ENCODE measurements at places on chromosomes 5 and 9.
A peak's percentile ranks its signal among the peaks of the same experiment; 100 is the strongest.

GRCh38 chr5:149990518-149991376, 9.7 kb downstream of the TIGD6 start:
- peak; percentile 51 for DNase-seq

DNA sequence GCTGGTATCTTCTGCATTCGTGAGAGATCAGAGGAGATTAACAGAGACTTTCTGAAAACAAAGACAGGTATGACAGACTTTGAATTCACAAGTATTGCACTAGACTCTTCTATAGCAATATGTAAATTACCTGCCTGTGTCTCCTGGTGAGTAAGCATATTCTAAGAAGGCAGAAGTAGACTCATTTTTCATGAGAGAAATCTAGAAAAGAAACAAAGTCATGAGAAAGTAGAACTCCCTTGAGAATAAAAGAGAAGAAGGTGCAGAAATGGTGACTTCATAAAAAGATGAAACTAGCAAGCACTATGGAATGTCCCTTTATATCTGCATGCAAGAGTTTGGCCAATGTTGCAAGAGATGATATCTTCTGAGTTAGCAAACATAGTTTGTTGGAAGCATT, 419.8 kb downstream of the DMRT2 start:
- no peak for DNase-seq

DNA sequence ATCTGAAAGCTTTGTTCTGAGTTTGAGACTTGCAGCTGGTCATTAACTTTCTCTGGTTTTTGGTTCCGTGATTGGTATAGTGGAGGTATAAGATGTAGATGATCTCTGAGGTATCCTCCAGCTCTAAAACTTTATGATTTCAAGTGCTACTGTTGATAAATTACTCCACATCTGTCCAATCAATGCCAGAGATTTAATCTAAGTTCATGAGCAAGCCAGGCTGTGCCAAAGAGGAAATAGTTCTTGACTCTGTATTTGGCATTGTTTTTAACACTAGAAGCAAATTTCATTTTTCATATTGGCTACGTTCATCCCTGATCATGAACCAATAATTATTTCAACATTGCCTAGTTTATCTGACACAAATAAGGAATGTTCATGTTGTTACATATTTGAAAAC, 28.5 kb upstream of the CHD1 start:
- DNase-seq: no peak

GRCh38 chr5:165076686-165077085, 1571.3 kb downstream of the MAT2B start:
- DNase-seq: no peak

GRCh38 chr5:39091940-39092580, 17.9 kb upstream of the RICTOR start:
- no peak for DNase-seq

DNA sequence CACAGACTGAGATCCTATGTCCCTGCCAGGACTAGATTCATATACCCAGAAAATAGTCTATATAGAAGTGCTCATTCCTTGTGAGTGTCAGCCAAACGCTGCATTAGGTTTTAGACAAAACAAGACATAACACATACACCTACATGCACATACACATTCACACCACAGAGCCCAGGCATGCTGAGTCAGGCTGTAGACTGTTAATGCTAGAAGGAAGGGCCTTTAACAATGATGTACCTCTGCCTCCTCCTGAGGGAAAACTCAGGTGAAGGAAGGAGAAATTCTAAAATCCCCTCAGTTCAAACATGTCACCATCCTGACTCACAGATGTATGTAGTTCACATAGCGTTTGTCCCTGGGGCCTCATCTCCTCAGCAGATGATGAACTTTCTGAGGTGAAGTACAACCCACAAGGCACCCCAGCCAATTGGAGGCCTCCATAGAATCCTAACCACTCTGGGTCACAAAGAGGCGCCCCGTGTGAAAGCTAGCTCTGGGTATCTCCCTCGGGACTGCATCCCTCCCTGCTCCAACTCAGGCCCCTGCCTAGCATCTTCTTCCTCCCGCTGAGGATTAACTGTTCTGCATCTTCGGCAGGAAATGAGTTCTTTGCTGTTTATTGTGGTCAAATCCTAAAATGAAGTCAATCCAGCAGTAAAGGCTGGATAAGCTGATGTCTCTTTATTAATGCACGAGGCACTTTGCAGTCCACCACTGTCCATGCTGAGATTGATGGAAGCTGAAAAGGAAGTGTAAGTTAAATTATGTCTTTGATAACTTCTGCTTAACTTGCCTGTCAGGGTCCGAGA, 40.8 kb upstream of the FSTL4 start:
- no peak for DNase-seq

GRCh38 chr5:60529001-60529400, 171.0 kb downstream of the DEPDC1B start:
- DNase-seq: no peak

GRCh38 chr5:36662291-36662851, 56.0 kb downstream of the SLC1A3 start:
- no peak for DNase-seq

- no peak for DNase-seq
Measured at GRCh38 chr9:36204906-36205547, 14.3 kb downstream of the CLTA start.

DNA sequence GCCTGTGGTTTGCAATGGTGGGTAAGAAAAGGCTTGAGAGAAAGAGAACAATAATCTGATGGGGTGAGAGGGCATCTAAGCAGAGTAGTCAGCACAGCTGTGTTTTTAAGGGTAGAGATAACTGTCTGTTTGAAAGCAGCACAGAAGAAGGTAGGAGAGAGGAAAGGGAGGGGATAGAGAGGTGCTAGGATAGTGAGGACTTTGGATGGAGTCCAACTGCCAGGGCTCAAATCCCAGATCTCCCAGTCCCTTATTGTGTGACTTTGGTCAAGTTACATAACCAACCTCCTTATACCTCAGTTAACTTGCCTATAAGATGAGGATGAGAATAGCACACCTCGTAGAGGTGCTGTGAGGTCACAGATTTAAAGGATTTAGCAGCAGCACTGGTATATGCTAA, 55.6 kb downstream of the GPR21 start:
- DNase-seq: no peak

DNA sequence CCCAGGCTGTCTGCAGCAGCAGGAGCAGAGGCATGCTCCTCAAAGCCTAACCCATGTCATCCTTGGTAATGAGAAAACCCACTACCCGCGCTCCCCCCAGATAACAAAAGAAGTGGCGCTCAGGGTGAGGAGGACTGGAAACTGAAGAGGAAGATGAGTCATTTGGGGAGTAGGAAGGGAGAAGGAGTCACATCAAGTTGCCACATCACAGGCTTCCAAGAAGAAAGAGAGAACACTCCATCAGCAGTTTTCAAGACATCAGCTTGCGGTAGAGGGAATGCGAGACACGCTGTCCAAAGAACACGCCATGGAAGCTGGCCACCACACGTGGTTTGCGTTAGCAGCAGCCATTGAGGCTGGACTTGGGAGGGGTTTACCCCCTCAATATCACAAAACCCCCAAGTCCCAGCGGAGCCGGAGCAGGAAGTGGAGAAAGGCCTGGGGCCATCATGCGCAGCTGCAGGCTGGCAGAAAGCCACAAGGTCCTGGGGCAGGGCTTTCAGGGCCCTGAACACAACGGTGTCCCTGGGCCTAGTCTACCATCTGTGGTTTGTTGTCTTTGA, 41.5 kb downstream of the SH3PXD2B start:
- DNase-seq: no peak

Measured in activated gamma-delta T cell treated with anti-CD3 and anti-CD28 coated beads, Interleukin-2, amount 50 U/mL, for 16 hours (primary cell).